NCI-H460 (cell line): ENCODE measurements at places on chromosomes 4 and X. TPM values are rescaled to one million over a fixed set of nuclear protein-coding genes. Genes with fewer than 3 reads are reported as not detected.

GRCh38 chrX:28520786-28521185 is 66.5 kb upstream of the IL1RAPL1 start:
- no peak for DNase-seq

- no peak for DNase-seq
Measured at GRCh38 chr4:88012647-88013046, 5.2 kb downstream of the PKD2 start.

DNA sequence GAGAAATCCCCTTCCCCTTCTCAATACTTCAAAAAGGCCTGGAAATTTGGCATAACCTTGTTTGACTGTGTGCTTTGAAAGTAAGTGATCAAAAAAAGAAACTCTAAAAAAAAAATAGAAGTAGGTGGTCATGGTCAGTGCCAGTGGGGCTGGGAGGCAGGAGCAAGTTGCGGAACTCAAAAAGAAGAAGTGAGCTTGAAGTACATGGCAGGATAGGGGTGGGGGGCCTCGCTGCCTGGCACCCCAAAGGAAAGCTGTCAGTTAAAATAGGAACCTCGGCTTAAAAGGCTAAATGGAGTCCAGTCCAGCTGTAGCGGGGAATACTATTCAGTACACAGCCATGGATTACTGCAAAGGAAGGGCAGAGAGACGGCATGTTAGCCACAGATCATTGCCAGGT is 12.2 kb upstream of the NKRF start:
- no peak for DNase-seq

GRCh38 chrX:10759141-10759799 is 138.9 kb upstream of the MID1 start:
- DNase-seq, result no peak

DNA sequence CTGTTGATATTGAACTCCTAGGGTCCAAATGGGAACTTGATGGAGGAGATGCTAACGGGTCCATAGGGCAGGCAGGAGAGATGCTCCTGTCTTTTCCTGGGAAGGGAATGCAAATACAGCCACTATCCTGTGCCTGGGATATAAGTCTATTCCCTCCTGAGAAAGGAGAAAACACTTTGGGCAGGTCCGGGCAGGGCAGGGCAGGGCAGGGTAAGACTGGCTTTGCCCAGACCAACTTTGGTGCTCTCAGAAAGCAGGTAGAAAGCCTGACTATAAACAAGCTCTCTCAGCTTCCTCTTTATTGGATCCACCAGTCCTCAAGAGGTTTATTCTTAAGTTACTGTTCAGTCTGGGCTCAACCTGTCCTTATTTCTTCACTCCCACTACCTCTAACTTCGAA is 232.3 kb downstream of the PTTG2 start:
- DNase-seq, result no peak

DNA sequence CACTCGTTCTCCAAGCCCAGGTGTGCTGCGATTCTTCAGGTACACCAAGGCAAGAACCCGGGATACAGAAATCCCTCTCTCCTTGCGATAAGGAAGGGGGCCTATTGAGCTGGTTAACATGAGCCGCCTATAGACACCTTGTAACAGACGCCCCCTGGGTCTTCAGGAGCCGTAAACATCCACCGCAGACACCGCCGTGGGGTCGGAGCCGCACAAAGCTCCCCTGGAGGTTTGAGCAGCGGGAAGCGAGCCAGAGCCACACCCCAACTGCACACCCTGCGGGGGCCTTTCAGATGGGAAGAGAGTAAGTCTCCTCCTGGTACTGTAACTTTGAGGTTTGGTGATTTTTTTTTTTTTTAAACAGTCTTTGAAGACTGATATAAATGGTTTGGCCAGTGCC is 46.6 kb downstream of the ZFP42 start:
- DNase-seq, result no peak

DNA sequence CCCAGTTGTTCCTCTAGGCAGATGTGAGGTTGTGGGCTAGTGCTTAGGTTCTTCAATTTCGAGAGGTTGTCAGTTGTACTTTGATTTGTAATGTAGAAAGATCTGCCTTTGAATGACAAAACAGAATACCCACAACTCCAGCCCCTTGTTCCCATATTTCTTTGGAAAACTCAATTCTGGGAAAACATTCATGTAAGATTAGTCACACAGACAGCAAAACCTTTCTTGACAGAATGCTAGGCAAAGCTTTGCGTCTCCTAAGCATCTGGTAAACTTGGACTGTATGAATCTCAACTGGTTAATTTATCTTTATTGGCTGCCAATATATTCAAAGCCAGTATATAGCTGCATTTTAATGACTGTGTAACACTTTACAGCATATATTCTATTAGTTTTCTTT is 34.9 kb downstream of the NOCT start:
- DNase-seq, result no peak

DNA sequence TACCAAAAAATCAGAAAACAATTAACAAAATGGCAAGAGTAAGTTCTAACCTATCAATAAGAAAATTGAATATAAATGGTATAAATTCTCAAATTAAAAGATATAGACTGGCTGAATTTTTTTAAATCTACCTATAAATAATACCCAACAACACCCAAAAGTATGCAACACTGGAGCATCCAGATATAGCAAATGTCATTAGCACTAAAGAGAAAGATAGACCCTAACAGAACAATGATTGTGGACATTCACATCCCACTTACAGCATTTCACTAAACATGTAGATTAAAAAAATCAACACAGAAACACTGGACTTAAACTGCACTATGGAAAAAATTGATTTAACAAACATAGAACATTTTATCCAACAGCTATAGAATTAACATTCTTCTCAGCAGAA is 673.0 kb upstream of the GRID2 start:
- no peak for DNase-seq

DNA sequence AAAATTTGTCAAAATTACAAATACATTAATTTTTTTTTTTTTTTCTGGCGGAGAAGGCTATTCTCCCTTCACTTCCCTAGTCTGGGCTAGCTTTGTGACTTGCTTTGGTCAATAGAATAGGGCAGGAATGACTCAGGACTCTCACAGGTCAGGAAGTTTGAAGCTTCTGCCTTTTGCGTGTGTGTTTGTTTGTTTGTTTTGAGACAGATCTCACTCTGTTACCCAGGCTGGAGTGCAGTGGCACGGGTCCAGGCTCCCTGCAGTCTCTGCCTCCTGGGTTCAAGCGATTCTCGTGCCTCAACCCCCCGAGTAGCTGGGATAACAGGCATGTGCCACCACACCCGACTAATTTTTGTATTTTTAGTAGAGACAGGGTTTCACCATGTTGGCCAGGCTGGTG is 55.9 kb upstream of the USP9X start:
- DNase-seq, result peak; percentile 86

The TMEM156 gene
- 5.8 and 7.2 TPM in 2 replicates for total RNA-seq

The COPS4 gene
- total RNA-seq, result 40.4 and 55.3 TPM in 2 replicates

The FHIP1A gene
- total RNA-seq, result 0.10 and 0.12 TPM in 2 replicates

The SGMS2 gene
- 24.3 and 26.7 TPM in 2 replicates for total RNA-seq
